ENCODE measurements at places on chromosomes 1 and 21.

- no peak for DNase-seq
Measured at GRCh38 chr21:28426545-28426944, 566.1 kb downstream of the LTN1 start.

DNA sequence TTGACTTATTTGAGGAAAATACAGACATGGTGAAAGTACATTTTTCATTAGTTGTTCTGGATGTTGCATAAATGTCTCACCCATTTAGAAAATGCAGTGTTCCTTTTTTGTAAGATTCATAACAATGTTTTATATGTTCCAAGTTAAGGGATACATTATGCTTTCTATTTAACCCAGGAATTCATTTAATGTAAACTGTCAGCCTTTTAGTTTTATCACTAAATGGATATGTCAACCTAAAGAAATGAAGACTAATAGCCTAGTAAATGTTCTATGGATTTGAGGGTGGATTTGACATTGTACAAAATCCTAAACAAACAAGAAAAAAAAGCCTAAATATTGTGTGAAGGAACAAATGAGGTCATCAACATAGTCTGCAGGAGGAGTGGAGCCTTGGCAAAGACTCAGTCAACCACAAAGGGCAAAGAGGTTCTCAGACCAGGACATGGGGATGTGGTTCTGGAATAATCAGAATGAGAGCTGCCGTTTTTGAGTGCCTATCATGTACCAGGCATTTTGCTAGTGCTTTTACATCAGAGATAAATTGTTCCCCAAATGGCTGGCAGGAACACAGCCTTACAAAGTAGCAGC is 8.8 kb upstream of the INSL5 start:
- DNase-seq, result no peak

DNA sequence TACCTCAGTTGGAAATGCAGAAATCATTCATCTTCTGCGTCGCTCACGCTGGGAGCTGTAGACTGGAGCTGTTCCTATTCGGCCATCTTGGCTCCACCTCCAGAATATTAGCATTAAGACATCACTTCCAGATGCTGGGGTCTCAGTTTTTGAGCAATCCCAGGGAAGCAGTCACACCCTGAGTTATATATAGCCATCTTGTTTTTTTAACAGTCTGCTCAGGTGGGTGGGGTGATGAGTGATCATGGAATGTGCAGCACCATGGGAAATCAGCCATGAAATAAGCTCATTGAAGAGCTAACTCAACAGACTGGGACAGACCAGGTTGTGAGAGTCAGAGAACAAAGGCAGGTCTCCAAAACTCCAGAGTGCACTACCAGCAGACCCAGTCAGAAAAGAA is 27.0 kb upstream of the HMGB4 start:
- DNase-seq, result no peak

DNA sequence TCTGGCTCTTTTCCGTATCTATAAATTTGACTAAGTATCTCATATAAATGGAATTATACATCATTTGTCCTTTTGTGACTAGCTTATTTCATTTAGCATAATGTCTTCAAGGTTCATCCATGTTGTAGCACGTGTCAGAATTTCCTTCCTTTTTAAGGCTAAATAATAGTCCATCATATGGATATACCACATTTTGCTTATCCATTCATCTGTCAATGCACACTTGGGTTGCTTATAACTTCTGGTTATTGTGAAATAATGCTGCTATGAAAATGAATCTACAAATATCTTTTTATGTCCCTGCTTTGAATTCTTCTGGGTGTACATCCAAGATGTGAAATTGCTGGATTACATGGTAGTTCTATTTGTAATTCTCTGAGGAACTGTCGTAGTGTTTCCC is 119.6 kb downstream of the RHOU start:
- no peak for DNase-seq

DNA sequence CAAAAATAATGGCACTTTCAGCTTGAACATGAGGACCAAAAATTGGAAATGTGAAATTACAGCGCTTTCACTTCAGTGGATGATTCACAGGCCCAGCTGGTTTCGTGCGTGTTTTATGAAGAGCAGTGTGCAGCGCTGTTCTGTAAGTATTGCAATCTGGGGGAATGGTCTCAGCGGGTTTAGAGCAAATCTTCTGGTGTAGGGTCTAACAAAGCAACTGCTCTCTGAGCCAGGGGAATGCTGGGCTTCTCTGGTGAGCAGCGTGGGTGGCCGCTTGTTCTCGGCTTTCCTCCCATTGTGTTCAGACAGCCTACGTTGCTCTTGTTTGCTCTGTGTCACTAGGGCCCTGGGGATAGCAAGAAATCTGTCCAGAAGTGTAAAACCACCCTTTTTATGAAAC is 42.4 kb upstream of the GADD45A start:
- no peak for DNase-seq

GRCh38 chr1:34060901-34061415 is 104.1 kb downstream of the CSMD2 start:
- no peak for DNase-seq

DNA sequence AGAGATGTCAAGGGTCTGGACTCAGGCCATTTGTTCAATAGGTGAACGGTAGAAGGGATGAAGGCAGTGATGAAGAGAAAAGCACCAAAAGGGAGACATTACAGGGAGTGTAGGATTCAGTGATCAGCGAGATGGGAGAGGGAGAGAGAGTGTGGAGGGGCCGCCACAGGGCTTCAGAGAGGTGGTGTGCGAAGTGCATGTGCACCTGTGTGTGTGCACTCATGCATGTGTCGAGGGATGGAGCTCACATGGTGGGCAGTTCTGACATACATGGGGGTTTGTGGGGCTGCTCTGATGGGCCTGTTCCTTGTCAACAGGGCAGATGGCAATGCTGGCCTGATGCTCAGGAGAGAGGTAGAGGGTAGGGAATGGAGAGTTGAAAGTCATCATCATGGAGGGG is 11.4 kb upstream of the KCNA2 start:
- DNase-seq, result no peak

DNA sequence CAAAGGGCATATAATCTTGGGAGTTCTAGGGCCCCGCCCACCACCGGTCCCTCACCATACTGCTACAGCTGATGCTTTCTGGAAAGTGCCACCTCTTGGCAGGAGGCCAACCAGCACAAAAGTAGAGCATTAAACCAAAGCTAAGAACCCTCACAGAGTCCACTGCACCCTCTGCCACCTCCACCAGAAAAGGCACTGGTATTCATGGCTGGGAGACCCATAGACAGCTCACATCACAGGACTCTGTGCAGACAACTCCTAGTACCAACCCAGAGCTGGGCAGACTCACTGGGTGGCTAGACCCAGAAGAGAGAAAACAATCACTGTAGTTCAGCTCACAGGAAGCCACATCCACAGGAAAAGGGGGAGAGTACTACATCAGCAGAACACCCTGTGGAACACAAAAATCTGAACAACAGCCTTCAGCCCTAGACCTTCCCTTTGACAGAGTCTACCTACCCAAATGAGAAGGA is 10.8 kb downstream of the THEM4 start:
- no peak for DNase-seq

DNA sequence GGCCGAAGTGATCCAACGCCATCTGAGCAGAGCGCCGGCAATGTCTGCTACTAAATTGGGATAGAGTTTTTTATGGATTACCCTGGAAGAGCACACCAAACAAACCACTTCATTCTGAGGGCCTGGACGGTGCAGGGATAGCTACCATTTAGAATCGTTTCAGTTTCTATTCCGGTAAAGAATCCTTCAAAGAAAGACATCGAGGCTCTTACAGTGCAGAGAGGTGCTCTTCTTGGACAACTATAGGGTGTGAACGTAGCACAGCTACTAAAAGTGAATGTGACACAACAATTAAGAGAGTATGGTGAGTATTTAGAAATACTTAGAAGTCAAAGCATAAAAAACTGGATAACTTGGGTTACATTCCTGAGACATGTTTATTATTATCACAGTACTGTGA is 16.1 kb downstream of the HIVEP3 start:
- DNase-seq, result no peak

DNA sequence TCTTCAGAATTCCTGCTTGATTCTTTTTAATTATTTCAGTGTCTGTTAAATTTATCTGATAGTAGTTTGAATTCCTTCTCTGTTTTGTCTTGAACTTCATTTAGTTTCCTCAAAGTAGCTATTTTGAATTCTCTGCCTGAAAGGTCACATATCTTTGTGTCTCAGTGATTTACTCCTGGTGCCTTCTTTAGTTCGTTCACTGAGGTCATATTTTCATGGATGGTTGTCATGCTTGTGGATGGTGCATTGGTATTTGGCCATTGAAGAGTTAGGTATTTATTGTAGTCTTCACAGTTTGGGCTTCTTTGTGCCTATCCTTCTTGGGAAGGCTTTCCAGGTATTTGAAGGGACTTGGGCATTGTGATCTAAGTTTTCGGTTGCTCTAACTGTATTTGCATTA is 267.9 kb downstream of the HHAT start:
- DNase-seq, result no peak

DNA sequence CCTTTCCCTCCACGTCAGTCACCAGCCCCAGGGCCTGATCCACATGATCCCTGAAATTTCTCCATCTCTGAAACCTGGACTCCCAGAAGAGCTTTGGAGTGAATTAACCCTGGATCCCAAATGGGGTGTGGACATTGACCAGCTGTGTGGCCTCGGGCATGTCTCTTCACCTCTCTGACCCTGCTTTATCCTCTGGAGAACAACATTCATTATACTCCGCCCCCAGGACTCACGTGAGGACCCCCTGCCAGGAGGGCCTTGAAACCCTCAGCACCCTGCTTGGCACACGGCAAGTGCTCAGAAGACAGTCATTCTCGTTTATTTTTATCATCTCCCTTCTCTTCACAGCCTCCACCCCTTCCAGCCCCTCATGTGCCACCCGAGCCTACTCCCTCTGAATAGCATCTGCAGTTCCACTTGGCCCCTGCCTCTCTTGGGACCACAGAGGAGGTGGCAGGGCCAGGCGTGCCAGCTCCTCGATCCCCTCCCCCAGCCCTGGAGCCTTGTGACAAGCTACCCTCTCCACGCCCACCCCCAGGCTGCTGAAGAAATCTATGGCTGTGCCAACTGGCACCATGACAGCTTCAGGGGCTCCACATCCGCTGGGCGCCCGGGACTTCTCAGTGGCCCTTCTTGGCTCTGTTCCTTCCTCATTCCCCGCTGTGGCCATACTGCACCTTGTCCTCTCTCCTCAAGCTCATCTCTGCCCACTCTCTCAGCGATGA is 18.0 kb downstream of the ADGRB2 start:
- DNase-seq, result no peak

GRCh38 chr1:78722947-78723346 is 73.3 kb downstream of the IFI44 start:
- no peak for DNase-seq

DNA sequence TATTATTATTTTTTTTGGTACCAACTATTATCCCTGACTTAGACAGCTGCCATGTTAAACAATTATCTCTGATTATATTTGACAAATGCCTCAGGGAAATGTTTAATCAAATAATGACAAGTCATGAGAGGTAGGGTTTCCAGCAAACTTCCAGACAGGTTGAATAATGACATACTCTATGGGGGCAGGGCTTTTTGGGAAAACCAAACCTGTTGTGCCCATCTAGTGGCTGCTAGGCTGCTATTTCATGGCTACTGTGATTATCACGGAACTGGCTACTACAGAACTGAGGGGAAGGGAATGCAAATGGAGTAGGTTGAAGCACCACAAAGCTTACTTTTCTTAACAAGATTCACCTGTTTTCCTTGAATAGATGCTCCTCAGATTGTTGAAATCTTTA is 77.6 kb downstream of the DUSP10 start:
- peak; percentile 7 for DNase-seq

DNA sequence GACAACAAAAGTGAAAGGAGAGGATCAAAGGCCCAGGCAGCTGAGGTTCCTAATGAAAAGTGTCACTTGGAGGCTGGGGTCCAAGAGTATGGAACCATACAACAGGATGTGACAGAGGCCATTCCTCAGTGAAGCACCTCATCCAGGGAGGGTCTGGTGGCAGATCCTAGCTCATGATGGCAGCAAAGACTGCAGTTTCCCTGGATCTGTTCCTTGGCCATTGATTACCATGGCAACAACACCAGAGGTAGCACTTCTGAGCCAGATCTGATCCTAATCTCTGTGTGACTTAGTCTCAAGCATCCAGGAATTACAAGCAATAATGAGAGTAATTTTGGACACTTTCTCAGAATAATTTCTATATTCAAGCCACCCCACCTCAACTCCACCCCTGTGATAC is 12.9 kb downstream of the FAM177B start:
- DNase-seq, result no peak

DNA sequence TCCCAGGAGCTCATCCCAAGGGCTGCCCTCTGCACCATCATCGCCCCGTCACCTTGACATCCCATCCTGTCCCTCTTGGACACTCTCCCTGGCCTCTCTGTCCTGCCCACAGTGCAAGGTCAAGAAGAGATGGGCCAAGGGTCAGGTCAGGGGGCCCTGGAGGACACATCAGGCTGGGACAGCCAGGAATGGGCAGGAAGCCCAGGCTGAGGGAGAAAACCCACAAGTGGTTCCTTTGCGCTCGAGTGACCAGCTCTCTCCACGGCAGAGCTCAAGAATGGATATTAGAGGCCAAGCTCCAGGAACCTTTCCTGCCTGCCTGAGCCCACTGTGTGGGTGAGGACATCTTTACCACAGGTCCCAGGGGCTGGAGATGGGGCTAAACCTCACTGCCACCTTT is 41.0 kb downstream of the KCNN3 start:
- DNase-seq, result no peak

DNA sequence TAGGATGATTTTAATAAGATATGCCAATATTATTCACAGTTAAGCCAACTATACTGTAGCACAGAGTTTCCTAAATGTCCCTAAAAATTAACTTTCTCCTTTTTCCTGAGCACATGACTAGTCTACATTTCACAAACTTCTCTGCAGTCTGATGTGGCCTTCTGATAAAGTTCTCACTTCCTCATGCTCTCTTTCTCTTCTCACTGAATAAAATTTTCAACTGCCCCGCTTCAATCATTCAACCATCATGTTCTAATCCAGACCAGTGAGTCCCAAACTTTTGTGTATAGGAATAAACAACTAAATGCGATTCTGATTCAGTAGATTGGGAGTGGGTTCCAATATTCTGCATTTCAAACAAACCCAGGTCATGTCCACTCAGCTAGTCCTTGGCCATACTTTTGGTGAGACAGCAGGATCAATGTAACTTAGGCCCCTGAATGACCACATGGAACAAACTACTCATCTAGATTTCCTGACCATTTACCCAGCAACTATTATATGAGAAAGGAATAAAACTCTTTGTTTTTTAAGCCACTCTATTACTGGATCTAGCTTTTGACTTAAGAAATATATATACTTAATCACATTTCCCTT is 20.1 kb downstream of the TUT4 start:
- no peak for DNase-seq

GRCh38 chr1:170987424-170987823 is 52.1 kb downstream of the MROH9 start:
- no peak for DNase-seq

GRCh38 chr1:177998696-177999631 is 29.1 kb upstream of the SEC16B start:
- DNase-seq, result no peak

DNA sequence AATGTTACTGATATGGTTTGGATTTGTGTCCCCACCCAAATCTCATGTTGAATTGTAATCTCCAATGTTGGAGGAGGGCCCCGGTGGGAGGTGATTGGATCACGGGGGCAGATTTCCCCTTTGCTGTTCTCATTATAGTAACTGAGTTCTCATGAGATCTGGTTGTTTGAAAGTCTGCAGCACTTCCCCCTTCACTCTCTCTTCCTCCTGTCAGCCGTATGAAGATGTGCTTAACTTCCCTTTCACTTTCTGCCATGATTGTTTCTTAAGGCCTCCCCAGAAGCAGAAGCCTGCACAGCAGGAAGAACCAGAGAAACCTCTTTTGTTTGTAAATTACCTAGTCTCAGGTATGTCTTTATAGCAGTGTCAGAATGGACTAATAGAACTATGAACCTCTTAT is 28.4 kb downstream of the TRIM33 start:
- DNase-seq, result no peak
